DMS 273 treated with DMSO at 0.1 percent for 48 hours (cell line): ENCODE measurements at places on chromosomes 2 and 18.
A peak's percentile ranks its signal among the peaks of the same experiment; 100 is the strongest.

DNA sequence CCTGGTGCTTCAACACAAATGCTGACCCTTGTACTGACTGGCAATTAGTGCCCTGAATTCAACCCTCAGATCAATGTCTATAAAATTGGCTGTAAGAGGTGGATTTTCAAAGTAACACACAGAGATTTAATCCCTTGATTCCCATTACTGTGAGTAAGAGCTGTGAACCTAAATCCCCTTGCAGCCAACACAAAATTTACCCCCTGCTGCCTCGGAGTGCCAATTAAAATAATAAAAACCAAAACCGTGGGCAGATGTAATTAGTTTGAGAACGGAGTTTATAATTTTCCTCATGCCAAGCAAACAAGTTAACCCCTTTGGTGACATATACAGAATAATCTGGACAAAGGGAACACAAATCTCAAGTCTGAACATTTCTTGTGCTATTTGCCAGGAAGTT lies 55.8 kb upstream of the REV1 start:
- no peak for DNase-seq

DNA sequence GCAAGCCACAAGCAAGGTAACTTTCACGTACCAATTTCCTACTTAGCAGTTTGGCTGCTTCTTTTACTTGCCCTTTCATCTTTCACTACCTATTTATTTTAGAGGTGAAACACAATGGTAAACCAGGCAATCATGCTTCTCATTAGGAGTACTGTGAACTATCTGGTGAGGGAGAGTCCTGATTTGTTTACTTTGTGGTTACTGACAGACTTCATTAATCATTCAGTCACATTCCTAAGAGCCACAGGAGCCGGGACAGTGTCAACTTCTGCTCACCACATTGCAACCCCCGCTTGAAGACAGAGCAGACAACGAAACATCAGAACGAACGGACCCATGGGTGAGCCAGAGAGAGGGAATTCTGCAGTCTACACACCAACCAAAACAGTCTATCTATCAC lies 28.8 kb downstream of the TUBB6 start:
- DNase-seq: no peak

- DNase-seq: no peak
Observed at GRCh38 chr2:211086049-211086448, 529.6 kb downstream of the CPS1 start.

- no peak for DNase-seq
Observed at GRCh38 chr2:15965564-15966019, 25.2 kb downstream of the MYCN start.

- no peak for DNase-seq
Observed at GRCh38 chr2:219172231-219173154, 2.7 kb upstream of the SLC23A3 start.

DNA sequence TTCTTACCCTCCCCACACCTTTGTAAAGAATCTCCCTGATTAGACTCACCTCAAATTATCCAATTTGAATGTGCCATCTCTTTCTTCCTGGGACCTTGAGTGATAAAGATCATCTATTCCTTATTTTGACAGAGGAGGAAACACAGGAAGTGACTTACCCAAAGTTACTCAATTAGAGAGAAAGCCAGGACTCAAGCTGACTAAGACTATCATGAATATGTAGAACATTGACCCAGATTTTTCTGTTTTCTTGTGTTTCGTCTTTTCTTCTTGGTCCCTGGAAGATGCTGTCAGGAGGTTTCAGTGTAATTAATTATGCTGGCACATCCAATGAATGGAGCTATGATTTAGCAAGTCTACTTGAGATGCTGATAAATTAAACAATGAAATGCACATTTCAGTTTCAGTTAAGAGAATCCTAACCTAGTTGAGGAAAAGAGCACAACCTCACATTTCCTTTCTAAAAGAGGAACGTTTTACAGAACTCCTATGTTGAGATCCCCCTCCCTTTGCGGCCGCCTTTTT lies 380.4 kb downstream of the CLIP4 start:
- no peak for DNase-seq

DNA sequence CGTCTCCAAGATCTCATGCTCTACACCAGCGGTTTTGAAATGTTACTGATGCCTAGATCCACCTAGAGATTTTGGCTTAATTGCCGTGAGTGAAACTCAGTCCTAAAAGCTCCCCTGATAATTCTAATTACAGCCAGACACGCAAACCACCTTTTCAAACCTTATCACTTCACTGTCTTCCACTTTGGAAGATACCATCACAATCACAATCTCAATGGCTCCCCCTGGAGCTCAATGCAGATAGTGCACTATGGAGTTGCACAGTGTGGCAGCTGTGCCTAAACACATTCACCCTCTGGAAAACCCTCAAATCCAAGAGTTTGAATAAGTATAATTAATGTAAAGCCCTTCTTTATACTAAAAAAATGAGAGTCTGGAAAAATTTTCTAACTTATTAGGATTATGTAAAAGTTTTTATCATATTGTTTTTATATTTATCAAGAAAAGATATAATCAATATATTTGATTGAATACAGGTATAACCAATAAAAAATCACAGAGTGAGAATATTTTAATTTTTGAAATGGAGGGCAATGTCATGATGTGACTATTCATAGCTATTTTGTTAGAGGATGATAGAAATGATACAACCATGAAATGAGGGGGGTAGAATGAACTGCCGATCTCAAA lies 102.9 kb upstream of the SLC8A1 start:
- DNase-seq: no peak

- DNase-seq: no peak
Observed at GRCh38 chr2:37340637-37341036, 3.8 kb upstream of the QPCT start.

DNA sequence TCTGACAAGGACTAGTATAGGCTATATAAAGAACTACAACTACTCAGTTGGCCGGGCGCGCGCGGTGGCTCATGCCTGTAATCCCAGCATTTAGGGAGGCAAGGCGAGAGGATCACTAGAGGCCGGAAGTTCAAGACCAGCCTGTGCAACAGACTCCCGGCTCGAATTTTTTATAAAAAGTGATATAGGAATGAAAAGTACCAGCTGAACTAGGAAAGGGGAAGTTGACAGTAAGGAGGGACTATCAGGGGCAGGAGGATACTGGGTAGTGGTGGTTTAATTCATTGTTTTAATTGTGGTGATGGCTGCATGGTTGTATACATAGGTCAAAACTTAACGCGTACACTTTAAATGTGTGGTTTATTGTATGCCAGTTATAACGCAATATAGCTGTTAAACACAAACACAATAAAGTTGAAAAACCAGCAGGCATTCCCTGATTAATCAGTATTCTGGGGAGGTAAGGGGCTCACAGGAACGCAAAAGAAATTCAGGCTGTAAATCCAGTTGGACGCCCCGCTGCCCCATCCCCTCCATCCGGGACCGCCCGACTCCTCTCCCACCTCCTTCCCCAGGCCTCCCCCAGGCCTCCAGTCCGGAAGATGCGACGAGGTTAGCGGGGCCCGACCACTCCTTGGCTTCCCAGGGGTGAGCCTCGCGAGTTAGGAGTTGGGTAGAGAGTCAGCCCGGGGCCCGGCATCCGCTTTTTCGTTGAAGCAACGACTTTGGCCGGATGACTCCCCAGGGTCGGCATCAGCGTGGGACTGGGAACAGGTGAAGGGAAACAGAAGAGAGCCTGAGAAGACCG lies 746 bp upstream of the POLR1B start:
- DNase-seq: peak; percentile 75

DNA sequence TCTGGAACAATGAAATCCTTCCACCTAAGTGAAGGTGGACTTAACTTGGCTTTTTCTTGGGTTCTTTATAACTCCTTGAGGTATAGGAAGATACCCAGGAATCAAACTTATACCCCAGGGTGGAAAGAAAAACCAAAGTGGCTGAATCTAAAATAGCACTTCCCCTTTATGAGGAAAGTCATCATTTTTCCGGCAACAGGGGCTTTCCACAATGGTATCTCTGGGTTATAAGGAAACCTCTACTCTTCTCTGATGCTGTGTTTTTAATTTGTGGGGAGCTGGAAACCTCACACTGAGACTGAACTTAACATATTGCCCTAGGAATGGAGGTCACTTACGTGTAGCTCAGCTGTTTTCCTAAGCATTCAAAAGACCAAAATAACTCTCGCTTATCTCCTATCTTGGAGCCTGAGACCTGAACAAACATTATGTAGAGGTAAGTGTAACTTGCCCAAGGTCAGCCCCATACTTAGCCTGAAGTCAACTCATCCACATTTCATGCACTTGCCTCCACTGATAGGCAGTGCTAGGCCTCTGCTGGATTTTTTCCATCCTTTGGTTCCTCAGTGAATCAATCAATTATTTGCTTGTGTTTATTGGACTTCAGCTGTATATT lies 117.9 kb downstream of the SETBP1 start:
- DNase-seq: no peak

- DNase-seq: no peak
Observed at GRCh38 chr2:156349161-156349560, 16.6 kb upstream of the NR4A2 start.

DNA sequence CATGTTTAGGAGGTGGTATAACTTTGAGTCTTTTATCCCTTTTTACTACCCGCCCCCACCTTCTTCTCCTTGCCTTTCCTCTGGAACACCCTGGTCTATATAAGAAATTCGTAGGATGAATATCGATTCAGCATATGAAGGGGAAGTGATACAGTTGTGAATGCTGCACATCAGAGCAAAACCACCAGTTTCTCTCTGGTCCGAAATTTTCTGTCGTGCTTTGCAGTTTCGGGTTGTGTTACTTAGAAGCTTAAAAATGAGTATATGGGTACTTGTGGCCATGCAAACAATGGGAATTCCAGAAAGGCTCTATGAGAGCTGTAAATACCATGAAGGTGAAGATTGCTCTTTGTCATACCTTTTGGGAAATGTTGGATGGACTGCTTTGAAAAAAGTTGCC lies 60.6 kb downstream of the DAW1 start:
- no peak for DNase-seq

DNA sequence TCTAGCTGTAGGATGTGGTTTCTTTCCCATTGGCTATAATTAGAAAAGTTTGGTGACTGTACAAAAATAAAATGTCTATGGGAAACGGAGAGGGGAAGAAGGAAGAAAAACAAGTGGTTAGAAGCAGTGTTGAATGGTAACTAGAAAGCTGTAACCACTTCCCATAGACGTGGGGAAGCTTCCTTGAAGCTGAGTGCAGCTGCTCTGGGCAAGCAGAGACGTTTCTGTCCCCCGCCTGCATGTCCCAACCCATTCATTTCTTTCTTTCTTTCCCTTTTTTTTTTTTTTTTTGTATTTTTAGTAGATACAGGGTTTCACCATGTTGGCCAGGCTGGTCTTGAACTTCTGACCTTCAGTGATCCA lies 367.8 kb upstream of the HS6ST1 start:
- no peak for DNase-seq

DNA sequence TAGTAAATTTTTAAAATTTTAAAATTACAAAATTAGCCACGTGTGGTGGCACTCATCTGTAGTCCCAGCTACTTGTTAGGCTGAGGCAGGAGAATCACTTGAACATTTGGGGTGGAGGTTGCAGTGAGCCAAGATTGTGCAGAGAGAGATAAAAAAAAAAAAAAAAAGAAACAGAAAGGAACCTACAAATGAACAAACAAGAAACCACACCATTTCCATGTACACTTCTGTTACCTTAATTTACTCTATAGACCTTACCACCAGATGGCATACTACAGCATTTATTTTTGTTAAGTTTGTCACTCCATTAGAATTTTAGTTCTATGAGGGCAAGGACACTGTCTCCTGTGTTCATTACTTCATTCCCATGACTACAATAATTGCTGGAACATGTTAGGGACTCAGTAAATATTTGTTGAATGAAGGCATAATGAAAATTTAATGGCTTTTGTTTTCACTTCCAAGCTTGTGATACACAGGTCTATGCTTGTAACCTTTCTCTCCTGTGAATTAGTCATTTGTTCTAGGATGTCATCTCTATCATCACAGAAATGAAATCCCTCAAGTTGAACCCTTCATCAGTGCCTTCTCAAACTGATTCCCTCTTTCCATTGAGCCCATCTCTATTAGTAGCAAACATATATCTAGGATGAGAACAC lies 76.0 kb downstream of the ARHGAP15 start:
- no peak for DNase-seq

DNA sequence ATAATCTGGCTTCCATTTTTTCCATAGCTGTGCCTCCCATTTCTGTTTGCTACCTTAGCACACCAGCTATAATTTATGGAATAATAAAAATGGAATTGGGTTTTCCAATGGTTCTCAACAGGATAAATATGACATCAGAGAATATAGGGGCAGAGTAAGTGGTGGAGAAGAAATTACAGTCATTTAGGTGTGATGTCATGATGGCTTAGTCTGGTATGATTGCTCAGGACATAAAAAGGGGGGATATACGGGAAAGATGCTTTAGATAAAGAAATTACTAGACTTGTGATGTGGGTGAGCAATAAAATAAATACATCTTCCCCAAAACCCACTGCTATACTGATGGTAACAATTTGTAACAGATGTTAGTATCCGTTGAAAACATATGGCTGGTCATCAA lies 21.6 kb upstream of the KIF5C start:
- DNase-seq: no peak

- DNase-seq: no peak
Observed at GRCh38 chr2:42906111-42906556, 113.8 kb upstream of the HAAO start.

DNA sequence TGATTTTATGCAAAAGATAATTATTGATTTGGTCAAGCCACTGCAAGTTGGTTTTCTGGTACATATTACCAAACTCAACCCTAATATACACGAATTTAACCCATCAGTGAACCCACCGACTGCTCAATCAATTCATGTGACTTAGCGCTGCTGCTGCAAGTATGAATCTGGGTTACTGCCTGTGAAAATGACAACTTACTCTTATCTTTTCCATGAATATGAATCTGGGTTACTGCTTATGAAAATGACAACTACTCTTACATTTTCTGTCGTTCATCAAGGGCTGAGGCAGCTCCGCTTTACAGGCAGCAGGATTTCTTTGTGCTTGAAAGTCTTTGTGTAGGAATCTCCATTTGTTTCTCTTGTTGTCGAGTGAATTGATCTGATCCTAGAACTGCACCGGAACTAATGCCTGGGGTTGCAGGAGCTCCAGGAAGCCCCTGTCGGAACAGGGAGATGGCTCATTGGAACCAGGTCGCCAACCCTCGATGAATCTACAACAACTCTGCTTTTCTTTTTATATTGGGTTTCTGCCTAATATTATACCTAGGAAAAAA lies 22.1 kb upstream of the ALKAL2 start:
- no peak for DNase-seq

GRCh38 chr18:62336618-62337017 lies 11.5 kb downstream of the TNFRSF11A start:
- no peak for DNase-seq

GRCh38 chr2:188524519-188525113 lies 232.9 kb downstream of the GULP1 start:
- DNase-seq: peak; percentile 19

DNA sequence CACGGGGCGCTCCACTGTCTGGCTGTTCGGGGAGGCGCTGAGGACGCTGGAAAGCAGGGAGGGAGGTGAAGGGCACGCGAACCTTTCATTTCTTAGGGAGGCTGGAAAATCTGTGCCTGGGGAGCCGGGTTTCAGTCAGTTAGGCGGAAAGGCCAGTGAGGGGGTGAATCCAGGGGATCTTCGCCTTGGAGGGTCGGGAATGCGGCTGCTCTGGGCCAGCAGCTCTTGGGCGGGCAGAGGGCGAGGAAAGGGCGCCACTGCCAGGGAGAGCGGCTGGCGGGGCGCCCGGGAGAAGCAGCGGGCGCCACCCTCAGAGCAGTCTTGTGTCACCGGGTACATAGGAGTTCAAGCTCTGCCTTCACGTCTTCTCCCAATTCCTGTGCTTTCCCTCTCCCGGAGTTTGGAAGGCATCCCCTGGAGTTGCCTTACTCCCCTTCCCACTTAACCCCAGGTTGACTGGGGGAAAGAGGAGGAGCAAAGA lies 1.4 kb downstream of the CCDC85A start:
- no peak for DNase-seq
